Astrocyte (in vitro differentiated cells and primary cell): ENCODE measurements at places on chromosomes 5 and 9. TPM values are rescaled to one million over a fixed set of nuclear protein-coding genes. Genes with fewer than 3 reads are reported as not detected.

Gene DDX4
- total RNA-seq, result not detected in 2 replicates

Gene NR2F1-AS1
- 6.9 and 7.3 TPM in 2 replicates for total RNA-seq

Gene PLPPR1
- total RNA-seq, result not detected in 2 replicates

GRCh38 chr9:698276-698675 is 143.2 kb upstream of the DMRT1 start:
- DNase-seq, result peak; percentile 71
- H3K36me3 ChIP-seq, result no peaks in the 10 kb centered on the region
- H3K4me3 ChIP-seq, result no peak overlapping the region
- H3K27ac ChIP-seq, result peak overlapping the region; percentile 66
